ENCODE measurements at places on chromosomes 7 and 10. TPM values are rescaled to one million over a fixed set of nuclear protein-coding genes. Genes with fewer than 3 reads are reported as not detected.

The FAM171A1 gene
- 37.7 TPM for polyA plus RNA-seq

DNA sequence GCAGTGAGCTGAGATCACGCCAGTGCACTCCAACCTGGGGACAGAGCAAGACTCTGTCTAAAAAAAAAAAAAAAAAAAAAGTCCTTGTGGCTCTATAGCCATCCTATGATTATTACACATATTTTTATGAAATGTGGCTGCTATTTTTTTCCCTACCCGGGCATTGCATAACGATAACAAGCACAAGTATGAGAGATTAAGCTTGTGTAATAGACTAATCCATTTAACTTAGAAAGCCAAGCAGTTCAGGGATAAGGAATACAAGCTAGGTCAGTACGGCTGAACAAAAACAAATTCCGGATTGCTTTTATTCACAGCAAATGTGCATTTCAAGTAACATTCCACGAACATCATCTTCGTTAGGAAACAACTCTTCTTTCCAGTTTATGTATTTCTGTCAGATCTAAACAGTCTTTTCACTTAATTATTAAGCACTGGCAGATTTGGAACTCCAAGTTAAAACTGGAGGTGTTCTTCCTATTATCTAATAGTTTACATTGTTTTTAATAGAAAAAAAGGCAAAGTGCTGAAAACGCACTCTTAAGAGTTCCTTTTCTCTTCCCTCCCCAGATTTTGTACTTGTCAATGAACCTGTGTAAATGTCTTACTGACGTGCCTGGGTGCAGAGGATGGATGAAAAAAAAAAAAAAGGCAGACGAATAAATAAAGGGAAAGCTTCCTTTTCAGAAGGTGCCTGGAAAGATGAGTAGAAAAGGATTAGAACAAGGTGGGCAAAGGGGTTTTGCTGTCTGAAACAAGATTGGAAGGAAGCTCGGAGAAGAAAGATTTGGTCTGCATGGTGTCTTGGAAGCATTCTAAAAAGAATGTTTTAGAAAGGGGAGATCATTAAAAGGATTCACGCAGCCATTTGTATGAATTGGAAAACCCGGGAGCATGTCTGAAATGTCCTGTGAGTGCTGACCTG, 81.1 kb downstream of the PRTFDC1 start:
- peaks cover 7% of the 10 kb centered on the region for H3K4me1 ChIP-seq
- H3K27ac ChIP-seq: no peak overlapping the region
- no peaks in the 10 kb centered on the region for H3K27me3 ChIP-seq
- no peak overlapping the region for H3K4me3 ChIP-seq
- DNase-seq: no peak

DNA sequence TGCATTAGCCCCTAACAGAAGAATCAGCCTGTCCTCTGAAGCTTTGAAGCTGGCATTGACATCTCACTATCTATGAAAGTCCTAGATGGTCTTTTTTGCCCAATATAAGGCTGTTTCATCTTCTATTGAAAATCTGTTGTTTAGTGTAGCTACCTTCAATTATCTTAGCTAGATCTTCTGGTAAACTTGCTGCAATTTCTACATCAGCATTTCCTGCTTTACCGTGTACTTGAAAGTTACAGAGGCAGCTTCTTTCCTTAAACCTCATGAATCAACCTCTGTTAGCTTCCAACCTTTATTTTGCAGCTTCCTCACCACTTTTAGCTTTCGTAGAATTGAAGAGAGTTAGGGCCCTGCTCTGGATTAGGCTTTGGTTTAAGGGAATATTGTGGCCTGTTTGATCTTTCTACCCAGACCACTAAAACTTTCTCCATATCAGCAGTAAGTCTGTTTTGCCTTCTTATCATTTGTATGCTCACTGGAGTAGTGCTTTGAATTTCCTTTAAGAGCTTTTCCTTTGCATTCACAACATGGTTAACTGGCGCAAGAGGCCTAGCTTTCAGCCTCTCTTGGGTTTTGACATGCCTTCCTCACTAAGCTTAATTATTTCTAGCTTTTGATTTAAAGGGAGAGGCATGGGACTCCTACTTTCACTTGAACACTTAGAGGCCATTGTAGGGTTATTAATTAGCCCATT, 32.5 kb downstream of the ARID5B start:
- H3K4me3 ChIP-seq: no peak overlapping the region
- DNase-seq: no peak
- peaks cover 30% of the 10 kb centered on the region for H3K4me1 ChIP-seq
- no peaks in the 10 kb centered on the region for H3K27me3 ChIP-seq
- H3K36me3 ChIP-seq: peaks cover 10% of the 10 kb centered on the region

The HTR5A gene
- polyA plus RNA-seq: not detected

DNA sequence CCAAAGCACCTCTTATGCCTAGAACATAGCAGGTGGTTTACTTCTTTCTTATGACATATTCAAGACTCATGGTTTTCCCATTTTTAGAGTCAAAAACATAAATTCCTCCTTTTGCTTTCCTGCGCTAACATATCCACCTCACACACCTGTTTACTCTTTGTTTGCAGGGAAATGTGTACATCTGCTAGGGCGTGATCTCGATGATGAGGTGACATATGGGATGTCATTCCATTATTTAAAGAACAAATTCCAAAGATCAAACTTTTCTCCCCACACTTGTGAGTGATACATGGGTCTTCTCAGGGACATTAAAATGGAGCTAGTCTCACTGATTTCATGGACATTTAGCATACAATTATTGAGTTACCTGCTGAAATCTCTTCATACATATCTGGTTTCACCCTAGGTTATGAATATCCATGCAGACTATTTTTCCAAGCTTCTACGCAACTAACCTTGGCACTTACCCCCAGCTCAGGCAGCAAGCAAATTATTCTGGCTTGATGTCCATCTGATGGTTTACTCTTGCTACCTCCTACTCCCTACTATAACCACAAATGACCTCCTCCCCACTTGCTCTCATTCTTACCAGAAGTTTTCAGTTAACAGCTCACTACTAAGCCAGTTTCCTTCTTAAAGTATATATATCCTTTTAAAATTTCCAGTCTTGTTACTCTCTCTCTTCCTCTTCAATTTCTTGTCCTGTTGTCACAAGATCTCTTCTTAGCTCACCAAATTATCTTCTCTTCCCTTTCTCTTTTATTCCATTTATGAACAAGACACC, 208.5 kb downstream of the RNLS start:
- no peak overlapping the region for H3K27ac ChIP-seq
- no peak for DNase-seq
- H3K27me3 ChIP-seq: no peaks in the 10 kb centered on the region
- no peaks in the 10 kb centered on the region for H3K4me1 ChIP-seq
- no peak overlapping the region for H3K4me3 ChIP-seq
- H3K36me3 ChIP-seq: no peaks in the 10 kb centered on the region

The HECW1 gene
- polyA plus RNA-seq: not detected

The NUTM2D gene
- 3.4 TPM for polyA plus RNA-seq

The BICC1 gene
- polyA plus RNA-seq: 1.3 TPM

The AKR1C8 gene
- 0.12 TPM for polyA plus RNA-seq

The SPDYE18 gene
- not detected for polyA plus RNA-seq

DNA sequence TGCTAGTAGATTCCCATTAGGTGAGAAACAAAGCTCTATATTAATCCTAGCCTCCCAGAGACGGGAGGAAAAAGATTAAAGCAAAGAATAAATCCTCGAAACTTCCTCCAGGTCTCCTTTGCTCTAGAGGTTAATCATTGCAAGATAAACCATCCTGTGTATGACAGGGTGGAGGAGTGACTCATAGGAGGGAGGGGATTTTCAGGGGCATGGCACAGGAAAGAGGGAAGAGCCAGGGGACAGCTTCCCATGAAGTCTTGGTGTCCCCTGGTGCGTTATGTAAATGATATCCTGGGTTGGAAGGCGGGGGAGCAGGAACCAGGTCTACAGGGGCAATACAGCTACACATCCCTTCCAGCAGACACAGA, 780 bp downstream of the CYP3A5 start:
- peak; percentile 83 for DNase-seq
- H3K27ac ChIP-seq: peak overlapping the region; percentile 0
- H3K4me3 ChIP-seq: no peak overlapping the region
- H3K4me1 ChIP-seq: peaks cover 51% of the 10 kb centered on the region
- no peaks in the 10 kb centered on the region for H3K36me3 ChIP-seq
- no peaks in the 10 kb centered on the region for H3K27me3 ChIP-seq

DNA sequence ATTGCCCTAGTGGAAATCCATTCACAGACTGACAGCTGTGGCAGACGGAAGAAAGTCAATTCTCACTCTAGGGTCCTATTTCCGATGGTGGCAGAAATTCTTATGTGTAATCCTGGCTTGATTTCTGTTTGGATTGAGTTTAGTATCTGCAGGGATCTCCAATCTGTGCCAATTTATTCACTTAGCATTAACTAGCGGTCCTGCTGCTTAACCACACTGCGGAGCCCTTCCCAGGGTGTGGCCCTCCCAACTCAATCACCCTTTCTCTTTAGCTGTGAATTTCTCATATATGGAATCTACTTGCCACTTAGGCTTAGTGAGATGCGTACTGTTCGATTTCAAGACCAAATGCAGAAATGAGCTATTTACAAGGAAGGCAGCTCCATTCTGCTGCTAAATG, 215.7 kb downstream of the SFMBT2 start:
- H3K4me1 ChIP-seq: no peaks in the 10 kb centered on the region
- H3K27ac ChIP-seq: no peak overlapping the region
- H3K36me3 ChIP-seq: no peaks in the 10 kb centered on the region
- no peak overlapping the region for H3K4me3 ChIP-seq

DNA sequence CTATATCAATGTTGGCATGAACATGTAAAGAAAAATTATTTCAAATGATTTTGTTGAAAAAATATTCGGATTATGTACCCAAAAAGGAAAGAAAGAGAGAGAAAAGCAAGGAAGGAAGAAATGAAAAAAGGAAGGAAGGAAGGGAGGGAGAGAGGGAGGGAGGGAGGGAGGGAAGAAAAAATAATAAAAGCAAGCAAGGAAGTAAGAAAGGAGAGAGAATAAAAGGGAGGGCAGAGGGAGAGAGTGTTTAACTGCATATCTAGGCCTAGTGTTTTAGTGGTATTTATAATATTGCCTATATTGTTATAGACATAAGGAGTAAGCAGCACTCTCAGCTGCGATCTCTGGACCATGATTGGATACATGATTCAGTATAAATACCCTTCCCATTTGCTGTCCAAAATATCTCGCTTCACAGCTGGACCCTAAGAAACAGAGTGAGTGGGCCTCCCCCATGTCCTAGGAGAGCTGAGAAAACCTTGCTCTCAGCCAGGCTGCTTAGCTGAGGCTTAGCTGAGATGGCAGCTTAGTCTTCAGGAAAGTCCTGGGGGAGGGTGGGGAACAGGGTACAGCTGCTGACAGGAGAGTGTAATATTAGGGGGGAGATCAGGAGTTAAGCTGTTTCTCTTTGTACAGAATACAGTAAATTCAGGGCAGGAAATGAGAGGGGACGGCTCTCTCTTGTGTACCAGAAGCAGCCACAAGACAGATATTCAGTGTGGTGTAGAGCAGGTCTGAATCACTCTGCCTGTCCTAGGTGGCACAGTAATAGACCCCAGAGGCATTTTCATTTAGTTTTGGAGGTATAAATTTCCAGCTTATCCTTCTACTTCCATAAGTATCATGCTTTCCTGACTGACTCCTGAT, 66.8 kb upstream of the TARP start:
- H3K36me3 ChIP-seq: no peaks in the 10 kb centered on the region
- DNase-seq: no peak
- no peak overlapping the region for H3K27ac ChIP-seq
- H3K4me3 ChIP-seq: no peak overlapping the region

- peaks cover 20% of the 10 kb centered on the region for H3K4me1 ChIP-seq
- H3K27ac ChIP-seq: no peak overlapping the region
- DNase-seq: no peak
- no peaks in the 10 kb centered on the region for H3K36me3 ChIP-seq
Observed at GRCh38 chr10:44822966-44823365, 88.2 kb upstream of the TMEM72 start.

DNA sequence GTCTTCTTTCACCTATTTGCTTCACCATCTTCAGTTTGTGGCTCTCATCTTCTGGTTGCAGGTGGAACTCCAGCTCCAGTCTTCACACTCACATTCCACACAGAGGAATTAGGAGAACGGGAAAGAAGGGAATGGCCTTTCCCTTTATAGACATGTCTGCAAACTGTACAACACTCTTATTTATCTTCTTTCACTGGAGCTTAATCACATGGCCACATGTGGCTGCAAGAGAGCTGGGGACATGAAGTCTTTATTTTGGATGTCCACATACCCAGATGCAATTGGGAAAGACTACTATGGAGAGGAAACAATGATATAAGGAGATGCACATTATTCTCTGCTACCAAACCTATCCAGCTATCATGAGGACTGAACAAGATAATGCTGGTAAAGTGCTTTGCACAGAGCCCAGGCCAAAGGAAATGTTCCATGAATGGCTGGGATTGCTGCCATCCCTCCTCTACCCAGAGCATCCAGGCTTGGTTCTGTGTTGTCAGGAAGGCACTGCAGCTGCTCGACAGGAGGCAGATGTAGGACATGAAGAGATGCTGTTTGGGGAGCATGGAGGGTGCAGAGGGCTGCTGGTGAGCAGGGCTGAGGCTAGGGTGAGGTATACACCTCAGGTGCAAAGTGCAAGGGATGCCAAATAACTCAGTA, 183.8 kb upstream of the TBX20 start:
- no peak overlapping the region for H3K4me3 ChIP-seq
- H3K36me3 ChIP-seq: no peaks in the 10 kb centered on the region
- H3K4me1 ChIP-seq: no peaks in the 10 kb centered on the region
- DNase-seq: no peak
- no peak overlapping the region for H3K27ac ChIP-seq

GRCh38 chr7:51209426-51209825, 107.2 kb downstream of the COBL start:
- no peak overlapping the region for H3K4me3 ChIP-seq
- DNase-seq: no peak
- no peaks in the 10 kb centered on the region for H3K4me1 ChIP-seq
- H3K36me3 ChIP-seq: no peaks in the 10 kb centered on the region
- H3K27ac ChIP-seq: no peak overlapping the region
- H3K27me3 ChIP-seq: no peaks in the 10 kb centered on the region

The UBTD1 gene
- 11.4 TPM for polyA plus RNA-seq

The ITIH5 gene
- 6.0 TPM for polyA plus RNA-seq

DNA sequence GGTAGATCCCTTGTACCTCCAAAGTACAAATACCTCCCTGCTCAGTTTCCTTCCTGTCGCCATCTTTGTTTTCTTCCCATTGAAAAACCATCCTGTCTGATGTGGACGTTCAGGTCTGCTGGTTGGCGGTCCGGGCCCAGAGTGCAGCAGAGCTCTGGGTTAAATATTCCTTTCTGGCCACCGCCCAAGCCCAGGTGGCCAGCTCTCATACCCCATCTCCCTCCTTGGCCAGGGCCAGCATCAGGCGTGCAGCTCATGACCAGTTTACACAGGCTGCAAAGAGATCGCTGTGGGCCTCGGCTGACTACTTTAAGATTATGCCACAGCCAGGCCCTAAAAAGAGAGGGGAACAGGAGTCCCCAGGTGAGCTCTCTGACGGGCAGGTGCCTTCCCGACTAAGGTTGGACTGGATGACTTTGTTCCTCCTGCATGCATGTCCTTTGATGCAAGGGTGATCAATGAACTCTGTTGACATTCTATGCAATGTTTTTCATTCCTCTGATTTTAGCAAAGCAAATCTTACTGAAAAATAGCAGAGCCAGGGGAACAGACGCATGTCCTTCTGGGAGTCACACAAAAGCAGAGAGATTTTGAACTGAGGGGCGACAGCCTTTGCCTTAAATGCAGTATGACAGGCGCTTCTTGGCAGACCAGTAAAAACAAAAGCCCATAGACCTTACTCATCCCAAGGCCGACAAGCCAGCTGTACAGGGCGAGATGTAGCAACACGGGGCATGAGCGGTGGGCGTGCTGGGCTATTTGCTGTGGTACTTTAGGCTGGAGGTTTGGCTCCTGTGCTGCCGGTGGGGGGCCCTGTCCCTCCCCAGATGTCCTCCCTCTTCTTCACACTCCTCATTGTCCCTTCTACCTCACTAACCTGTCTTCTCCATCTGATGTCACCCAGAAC, 33.3 kb upstream of the SH2B2 start:
- peaks cover 14% of the 10 kb centered on the region for H3K36me3 ChIP-seq
- no peaks in the 10 kb centered on the region for H3K27me3 ChIP-seq
- H3K27ac ChIP-seq: peak overlapping the region; percentile 58
- H3K4me3 ChIP-seq: no peak overlapping the region
- no peak for DNase-seq
